ENCODE measurements at places on chromosomes 12 and 14.

DNA sequence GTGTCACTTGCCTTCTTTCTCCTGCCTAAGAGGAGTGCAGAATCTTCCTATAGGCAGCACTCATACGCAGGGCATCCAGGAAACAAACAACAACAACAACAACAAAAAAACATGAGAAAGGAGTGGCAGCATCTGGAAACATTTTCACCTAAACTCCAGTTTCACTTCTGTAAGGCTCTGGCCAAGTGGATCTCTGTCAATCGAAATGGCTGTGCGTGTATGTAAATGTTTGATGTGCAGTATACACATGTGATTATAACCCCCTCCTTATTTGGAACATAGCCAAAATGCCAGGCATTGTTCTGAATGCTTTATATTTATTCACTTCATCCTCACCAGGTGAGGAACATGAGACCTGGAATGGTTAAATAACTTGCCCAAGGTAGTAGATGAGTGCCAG, 76.8 kb downstream of the COX16 start:
- H3K27ac ChIP-seq, result no peak overlapping the region
- DNase-seq, result no peak
- no peaks in the 10 kb centered on the region for H3K27me3 ChIP-seq
- no peak overlapping the region for H3K4me3 ChIP-seq
- H3K4me1 ChIP-seq, result no peaks in the 10 kb centered on the region

- H3K27me3 ChIP-seq, result no peaks in the 10 kb centered on the region
- H3K27ac ChIP-seq, result no peak overlapping the region
- DNase-seq, result no peak
- H3K4me1 ChIP-seq, result peaks cover 18% of the 10 kb centered on the region
- no peak overlapping the region for H3K4me3 ChIP-seq
Observed at GRCh38 chr12:52419656-52420055, 13.5 kb upstream of the KRT82 start.

- peaks cover 4% of the 10 kb centered on the region for H3K4me1 ChIP-seq
- DNase-seq, result no peak
- no peak overlapping the region for H3K27ac ChIP-seq
- H3K4me3 ChIP-seq, result no peak overlapping the region
Observed at GRCh38 chr12:60335745-60336144, 739.9 kb downstream of the SLC16A7 start.

DNA sequence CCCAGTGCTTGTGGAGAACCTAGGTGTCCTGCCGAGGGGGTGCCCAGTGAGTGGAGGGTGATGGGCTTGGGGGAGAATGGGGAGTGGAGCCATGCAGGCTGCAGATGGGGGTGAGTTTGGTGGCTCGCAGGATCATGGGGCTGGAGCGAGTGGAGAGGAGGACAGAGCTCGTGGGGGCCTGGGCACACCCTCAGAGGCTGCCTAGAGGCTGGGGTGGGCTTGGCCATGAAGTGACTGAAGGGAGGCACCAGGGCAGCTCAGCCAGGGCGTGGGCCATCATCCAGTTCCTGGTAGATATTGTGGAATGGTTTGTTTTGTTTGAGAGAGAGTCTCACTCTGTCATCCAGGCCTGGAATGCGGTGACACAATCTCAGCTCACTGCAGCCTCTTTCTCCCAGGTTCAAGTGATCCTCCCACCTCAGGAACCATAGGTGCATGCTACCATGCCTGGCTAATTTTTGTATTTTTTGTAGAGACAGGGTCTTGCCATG, 43.4 kb upstream of the AMN start:
- no peak overlapping the region for H3K27ac ChIP-seq
- peaks cover 7% of the 10 kb centered on the region for H3K4me1 ChIP-seq
- DNase-seq, result no peak
- peaks cover 68% of the 10 kb centered on the region for H3K36me3 ChIP-seq
- H3K4me3 ChIP-seq, result no peak overlapping the region

DNA sequence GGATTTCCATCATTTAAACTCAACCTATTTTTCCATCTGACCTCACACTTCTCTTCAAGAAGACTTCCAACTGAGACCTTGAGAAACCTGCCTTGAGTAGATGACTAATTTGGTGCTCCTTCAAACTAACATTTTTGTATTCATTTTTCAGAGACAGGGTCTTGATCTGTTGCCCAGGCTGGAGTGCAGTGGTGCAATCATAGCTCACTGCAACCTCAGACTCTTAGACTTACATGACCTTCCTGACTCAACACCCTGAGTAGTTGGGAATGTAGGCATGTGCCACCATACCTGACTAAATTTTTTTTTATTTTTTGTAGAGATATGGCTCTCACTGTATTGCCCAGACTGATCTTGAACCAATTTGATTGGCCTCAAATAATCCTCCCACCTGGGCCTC, 389.9 kb downstream of the PDZRN4 start:
- no peaks in the 10 kb centered on the region for H3K27me3 ChIP-seq
- no peak for DNase-seq
- no peaks in the 10 kb centered on the region for H3K4me1 ChIP-seq
- no peak overlapping the region for H3K27ac ChIP-seq
- H3K36me3 ChIP-seq, result no peaks in the 10 kb centered on the region

DNA sequence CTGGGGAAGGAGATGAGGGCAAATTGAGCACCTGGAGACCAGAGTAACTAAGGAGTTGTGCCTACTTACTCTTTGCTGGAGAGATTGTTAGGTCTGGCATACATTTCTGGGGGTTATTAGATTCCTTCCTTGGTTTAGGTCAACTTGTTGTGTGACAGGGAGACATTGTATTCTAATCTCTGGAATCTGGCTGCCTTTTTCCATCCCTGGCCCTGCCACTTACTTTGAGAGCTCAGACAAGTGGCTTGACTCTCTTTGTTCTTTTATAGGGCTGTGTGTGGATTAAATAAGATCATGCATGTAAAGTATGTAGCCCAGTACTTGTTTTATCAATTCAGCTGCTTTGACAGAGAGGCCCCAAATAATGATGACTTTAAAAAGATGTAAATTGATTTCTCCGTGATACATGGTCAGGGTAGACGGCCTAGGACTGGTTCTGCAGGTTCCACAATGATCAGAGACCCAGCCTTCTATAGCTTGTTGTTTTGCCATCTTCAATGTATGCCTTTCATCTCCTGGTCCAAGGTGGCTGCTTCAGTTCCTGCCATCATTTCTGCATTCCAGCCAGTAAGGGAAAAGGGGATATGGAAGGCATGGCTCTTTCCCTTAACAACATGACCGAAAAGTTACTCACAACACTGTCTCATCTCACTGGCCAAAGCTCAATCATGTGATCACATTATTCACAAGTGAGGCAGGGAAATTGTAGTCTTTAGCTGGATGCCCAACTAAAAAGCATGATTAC, 72.6 kb downstream of the CHST11 start:
- H3K4me3 ChIP-seq, result no peak overlapping the region
- no peaks in the 10 kb centered on the region for H3K36me3 ChIP-seq
- no peak overlapping the region for H3K27ac ChIP-seq
- no peak for DNase-seq
- H3K4me1 ChIP-seq, result no peaks in the 10 kb centered on the region

DNA sequence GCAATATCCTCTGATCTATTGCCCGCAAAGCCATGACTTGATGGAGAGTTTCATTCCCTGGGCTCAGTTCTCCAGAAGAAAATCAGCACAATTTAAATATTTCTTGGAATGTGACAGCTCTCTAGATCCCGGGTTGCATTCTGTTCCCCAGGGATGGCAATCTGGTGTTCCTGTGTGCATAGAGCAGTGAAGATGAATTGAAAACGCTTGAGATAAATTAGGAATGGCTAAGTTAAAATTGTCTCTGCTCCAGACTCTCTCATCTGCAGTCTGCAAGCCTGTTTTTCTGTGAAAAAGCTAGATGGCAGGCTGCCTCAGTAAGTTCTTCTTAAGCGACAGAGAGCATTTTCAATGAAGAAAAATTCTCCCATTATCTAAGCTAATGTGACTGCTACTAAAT, 582.5 kb upstream of the MGAT4C start:
- DNase-seq, result no peak
- no peaks in the 10 kb centered on the region for H3K4me1 ChIP-seq
- H3K36me3 ChIP-seq, result no peaks in the 10 kb centered on the region
- H3K27ac ChIP-seq, result no peak overlapping the region
- no peaks in the 10 kb centered on the region for H3K27me3 ChIP-seq
- no peak overlapping the region for H3K4me3 ChIP-seq

- no peaks in the 10 kb centered on the region for H3K36me3 ChIP-seq
- no peak for DNase-seq
- H3K4me3 ChIP-seq, result no peak overlapping the region
- no peaks in the 10 kb centered on the region for H3K4me1 ChIP-seq
Observed at GRCh38 chr14:25108959-25109358, 59.0 kb upstream of the STXBP6 start.

DNA sequence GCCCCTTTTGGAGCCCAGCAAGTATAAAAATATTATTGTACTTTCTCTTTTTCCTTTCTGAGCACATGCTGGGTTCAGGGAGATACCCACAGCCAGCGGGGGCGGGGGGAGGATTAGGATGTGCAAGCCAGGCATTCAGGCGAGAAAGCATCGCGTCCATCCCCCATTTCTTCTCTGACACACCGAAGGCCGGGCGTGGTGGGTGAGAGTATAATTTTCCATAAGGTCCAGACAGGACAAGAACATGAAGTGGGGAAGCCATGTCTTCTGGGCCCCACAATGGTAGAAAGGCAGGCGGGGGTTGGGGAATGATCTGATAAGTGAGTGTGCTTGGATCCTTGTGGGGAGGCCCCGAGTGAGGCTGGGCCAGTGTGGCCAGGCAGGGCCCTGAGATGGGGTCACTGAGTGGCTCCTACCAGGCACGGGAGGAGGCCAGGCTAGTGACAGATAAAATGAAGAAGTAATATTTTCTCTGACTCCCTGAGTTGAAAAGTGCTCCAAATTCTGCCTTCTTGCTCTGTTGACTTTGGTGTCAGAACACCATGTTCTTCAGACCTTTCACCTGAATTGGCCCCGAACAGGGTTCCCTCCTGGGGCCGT, 10.7 kb upstream of the LRTM2 start:
- H3K27ac ChIP-seq, result peak overlapping the region; percentile 10
- no peaks in the 10 kb centered on the region for H3K36me3 ChIP-seq
- no peaks in the 10 kb centered on the region for H3K27me3 ChIP-seq
- H3K4me3 ChIP-seq, result no peak overlapping the region
- H3K4me1 ChIP-seq, result peaks cover 19% of the 10 kb centered on the region

GRCh38 chr14:69937367-69938081, 58.3 kb downstream of the SMOC1 start:
- no peaks in the 10 kb centered on the region for H3K4me1 ChIP-seq
- H3K36me3 ChIP-seq, result no peaks in the 10 kb centered on the region
- DNase-seq, result no peak
- no peak overlapping the region for H3K4me3 ChIP-seq

GRCh38 chr12:54762390-54762789, 91.9 kb upstream of the MUCL1 start:
- H3K36me3 ChIP-seq, result no peaks in the 10 kb centered on the region
- no peaks in the 10 kb centered on the region for H3K4me1 ChIP-seq
- no peak overlapping the region for H3K27ac ChIP-seq

GRCh38 chr12:116026768-116027550, 250.5 kb downstream of the MED13L start:
- no peak overlapping the region for H3K27ac ChIP-seq
- DNase-seq, result no peak
- H3K4me1 ChIP-seq, result no peaks in the 10 kb centered on the region
- no peaks in the 10 kb centered on the region for H3K36me3 ChIP-seq
- H3K4me3 ChIP-seq, result no peak overlapping the region

DNA sequence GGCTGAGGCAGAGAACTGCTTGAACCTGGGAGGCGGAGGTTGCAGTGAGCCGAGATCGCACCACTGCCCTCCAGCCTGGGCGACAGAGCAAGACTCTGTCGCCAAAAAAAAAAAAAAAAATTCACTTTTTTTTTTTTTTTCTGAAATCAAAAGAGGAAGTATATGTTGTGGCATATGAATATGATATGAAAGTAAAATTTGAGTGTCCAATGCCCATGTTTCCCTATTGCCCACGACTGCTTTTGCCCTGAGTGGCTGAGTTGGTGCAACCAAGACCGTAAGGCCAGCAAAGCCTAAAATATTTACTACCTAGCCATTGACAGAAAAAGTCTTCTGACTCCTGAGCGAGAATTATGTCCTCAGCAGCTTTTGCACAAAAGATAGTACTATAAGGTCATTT, 101.7 kb upstream of the PARP11 start:
- H3K36me3 ChIP-seq, result no peaks in the 10 kb centered on the region
- H3K27me3 ChIP-seq, result no peaks in the 10 kb centered on the region
- no peak overlapping the region for H3K27ac ChIP-seq
- no peak for DNase-seq
- H3K4me1 ChIP-seq, result peaks cover 11% of the 10 kb centered on the region
- no peak overlapping the region for H3K4me3 ChIP-seq

DNA sequence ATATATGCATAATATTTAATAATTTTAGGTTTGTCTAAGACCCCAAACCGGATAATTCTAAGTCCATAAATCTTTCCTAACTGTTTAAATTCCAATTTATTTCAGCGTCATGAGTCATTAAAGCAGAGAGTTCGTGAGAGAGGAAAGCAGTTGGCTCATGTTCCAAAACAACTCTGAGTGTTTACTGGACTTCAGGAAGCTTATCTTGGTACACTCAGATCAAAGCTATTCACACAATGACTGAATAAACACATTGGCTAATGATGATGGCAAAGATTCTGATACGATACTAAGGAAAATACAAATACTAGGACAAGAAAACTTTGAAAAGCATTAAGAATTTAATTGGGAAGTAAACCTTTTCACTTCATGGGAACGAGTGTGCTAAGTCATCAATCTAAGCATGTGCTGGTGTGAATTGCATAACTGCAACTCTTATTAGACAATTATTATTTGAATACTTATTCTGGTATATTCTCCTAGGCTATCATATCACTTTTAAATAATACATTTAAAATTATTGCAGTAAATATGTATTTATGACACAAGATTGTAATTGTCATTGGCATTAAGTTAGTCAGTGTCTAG, 34.8 kb upstream of the CLEC14A start:
- no peaks in the 10 kb centered on the region for H3K4me1 ChIP-seq
- H3K4me3 ChIP-seq, result no peak overlapping the region
- H3K27ac ChIP-seq, result peak overlapping the region; percentile 20

DNA sequence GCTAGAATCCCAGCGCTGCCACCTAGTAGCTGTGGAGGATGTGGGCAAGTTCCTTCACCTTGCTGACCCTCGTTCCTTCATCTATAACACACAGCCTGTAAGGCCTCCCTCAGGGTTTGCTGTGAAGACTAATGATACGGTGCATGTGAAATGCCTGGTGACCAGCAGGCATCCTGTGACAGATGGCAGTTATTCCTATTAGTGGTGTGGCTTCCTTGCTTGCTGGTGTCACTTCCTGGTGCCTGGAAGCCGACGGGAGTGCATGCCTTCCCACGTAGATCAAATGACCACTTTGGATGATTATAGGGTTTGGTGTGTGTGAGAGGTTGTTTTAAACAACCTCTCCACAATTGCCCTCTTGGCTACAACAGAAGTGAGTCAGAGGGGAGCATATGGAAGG, 894.9 kb downstream of the VRK1 start:
- no peaks in the 10 kb centered on the region for H3K36me3 ChIP-seq
- no peaks in the 10 kb centered on the region for H3K4me1 ChIP-seq
- no peak overlapping the region for H3K4me3 ChIP-seq
- H3K27me3 ChIP-seq, result no peaks in the 10 kb centered on the region
- H3K27ac ChIP-seq, result no peak overlapping the region

- no peak overlapping the region for H3K27ac ChIP-seq
- no peak for DNase-seq
- H3K4me1 ChIP-seq, result no peaks in the 10 kb centered on the region
- no peaks in the 10 kb centered on the region for H3K27me3 ChIP-seq
- H3K36me3 ChIP-seq, result peaks cover 31% of the 10 kb centered on the region
- H3K4me3 ChIP-seq, result no peak overlapping the region
Observed at GRCh38 chr12:108523365-108523764, 8.3 kb downstream of the FICD start.

All from esophagus squamous epithelium (tissue), 5 donors.